Pulmonary artery endothelial cell (primary cell): ENCODE measurements at places on chromosomes 3 and 15. TPM values are rescaled to one million over a fixed set of nuclear protein-coding genes. Genes with fewer than 3 reads are reported as not detected.

The SHQ1 gene
- total RNA-seq = 19.3 and 25.1 TPM in 2 replicates

The SOX14 gene
- total RNA-seq = not detected in 2 replicates

The KBTBD13 gene
- not detected in 2 replicates for total RNA-seq

The NR2E3 gene
- 0.11 TPM in 1 of 2 replicates, not detected in the other for total RNA-seq

The DNAH12 gene
- total RNA-seq = 0.04 and 0.07 TPM in 2 replicates

The EFCAB12 gene
- under 0.01 TPM in 1 of 2 replicates, not detected in the other for total RNA-seq

The CPNE9 gene
- not detected in 2 replicates for total RNA-seq

The PPM1L gene
- total RNA-seq = 1.8 TPM in 2 replicates

The FOXL2NB gene
- total RNA-seq = 0.04 TPM in 1 of 2 replicates, not detected in the other

The TM4SF4 gene
- not detected in 2 replicates for total RNA-seq

The MCF2L2 gene
- 0.53 and 1.2 TPM in 2 replicates for total RNA-seq

The GP5 gene
- 0.07 TPM in 2 replicates for total RNA-seq

The SPPL2A gene
- total RNA-seq = 71.3 and 115 TPM in 2 replicates

The FBLN2 gene
- total RNA-seq = 0.67 and 2.2 TPM in 2 replicates

DNA sequence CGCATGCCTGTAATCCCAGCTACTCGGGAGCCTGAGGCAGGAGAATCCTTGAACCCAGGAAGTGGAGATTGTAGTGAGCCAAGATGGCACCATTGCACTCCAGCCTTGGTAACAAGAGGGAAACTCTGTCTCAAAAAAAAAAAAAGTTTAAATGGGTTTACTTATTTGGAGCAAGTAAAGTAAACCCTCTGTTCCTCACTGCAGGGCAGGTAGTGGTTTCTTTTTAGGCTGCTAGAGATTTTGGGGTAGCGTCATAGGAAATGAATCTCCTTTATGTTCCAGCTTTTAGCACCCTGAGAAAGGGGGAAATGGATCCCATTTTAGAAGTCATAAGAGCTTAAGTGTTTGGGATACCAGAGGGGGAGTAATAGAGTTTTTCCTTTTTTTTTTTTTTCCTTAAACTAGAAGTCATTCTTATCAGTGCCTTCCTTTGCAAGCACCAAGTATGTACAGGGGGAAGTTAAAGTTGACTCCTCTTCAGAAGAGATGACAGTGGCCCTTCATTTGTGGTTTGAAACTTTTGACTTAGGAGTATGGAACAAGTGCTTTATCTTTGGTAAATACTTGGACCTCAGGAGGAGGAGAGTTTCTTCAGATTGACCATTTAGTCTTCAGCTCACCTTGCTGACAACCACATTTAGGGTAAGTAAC lies 8.0 kb downstream of the PXK start:
- DNase-seq = no peak

- no peak for DNase-seq
Measured at GRCh38 chr15:45116006-45116481, 1.9 kb downstream of the DUOXA2 start.

GRCh38 chr3:112303764-112304325 lies 9.8 kb upstream of the SLC9C1 start:
- no peak for DNase-seq

- DNase-seq = peak; percentile 91
Measured at GRCh38 chr15:98800437-98801233, 152.3 kb downstream of the IGF1R start.

- DNase-seq = no peak
Measured at GRCh38 chr3:73694983-73695757, 70.4 kb upstream of the PDZRN3 start.

- DNase-seq = no peak
Measured at GRCh38 chr3:99330924-99331532, 307.4 kb upstream of the COL8A1 start.

GRCh38 chr15:36645106-36645505 lies 65.7 kb downstream of the CDIN1 start:
- DNase-seq = no peak

DNA sequence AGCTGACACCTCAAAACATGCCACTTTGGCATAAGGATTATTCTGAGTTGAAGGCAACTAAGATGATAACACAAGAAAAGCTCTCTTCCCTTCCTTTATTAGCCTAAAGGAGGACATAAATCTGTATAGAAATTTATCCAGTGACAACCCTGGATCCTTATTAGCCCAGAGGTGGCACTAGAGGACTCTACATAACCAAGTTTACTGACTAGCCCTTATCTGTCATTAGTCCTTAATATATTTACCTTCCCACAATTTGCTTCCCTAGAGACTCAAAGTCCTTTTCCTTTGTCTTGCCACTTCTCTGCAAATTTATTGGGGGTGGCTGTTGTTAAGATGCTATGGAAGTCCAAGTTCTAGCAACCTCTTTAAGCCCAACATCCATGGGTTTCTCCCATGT lies 26.7 kb downstream of the CEP70 start:
- DNase-seq = no peak

GRCh38 chr15:43991206-43991605 lies 164.4 kb downstream of the WDR76 start:
- DNase-seq = no peak

DNA sequence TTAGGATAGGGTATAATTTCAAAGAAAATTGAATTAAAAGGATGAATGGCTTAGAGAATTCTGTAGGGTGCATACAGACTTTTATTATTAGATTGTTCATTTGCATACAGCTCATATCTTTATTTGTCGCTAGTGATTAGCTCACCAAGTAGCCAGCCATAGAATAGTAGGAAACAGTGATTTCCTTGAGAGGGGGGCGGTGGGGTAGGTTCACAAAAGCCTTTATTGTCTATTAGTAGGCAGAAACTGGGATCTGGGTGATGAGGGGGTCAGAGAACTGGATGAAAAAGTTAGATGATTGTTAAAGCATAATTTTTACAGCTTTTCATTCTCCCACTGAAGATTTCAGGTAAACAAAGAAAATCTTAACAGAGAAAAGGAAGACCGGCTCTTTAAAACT lies 77.6 kb upstream of the RAP2B start:
- peak; percentile 4 for DNase-seq

GRCh38 chr3:85255949-85256348 lies 297.2 kb downstream of the CADM2 start:
- no peak for DNase-seq

- DNase-seq = no peak
Measured at GRCh38 chr3:119418641-119419040, 44.8 kb downstream of the TMEM39A start.

- no peak for DNase-seq
Measured at GRCh38 chr15:35167675-35168074, 82.6 kb upstream of the NANOGP8 start.

DNA sequence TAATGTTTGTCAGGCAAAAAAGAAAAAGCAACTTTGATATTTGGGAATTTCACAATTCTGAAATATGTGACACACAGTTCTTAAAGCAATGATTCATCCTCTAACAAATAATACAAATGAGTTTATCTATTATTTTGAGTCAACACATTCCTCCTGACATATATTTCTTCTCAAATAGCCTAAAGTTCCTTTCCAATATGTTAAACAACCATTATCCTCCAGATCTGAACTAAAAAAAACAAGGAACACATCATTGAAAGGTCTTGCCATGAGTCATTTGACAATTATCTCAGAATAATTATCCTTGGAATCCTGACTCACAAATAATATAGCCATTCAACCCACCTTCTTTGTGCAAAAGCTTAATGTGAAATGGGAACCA lies 208.7 kb upstream of the CDIN1 start:
- DNase-seq = peak; percentile 5

GRCh38 chr15:76991048-76991447 lies 3.9 kb upstream of the PSTPIP1 start:
- no peak for DNase-seq

DNA sequence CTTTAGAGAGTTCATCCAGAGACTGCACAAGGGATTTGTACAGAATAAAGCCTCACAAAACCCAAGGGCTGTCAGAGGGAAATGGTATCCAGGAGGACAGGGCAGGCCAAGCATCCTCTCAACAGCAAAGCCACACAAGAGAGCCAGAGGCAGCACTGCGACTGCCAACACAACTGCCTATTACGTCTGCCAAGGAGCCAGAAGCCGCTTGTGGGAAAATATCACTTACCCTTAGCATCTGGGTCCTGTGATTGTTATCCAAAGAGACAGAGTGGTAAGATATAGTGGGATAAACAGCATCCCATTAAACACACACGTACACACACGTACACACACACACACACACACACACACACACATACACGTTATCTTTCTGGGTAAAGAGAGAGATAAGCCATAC lies 618.3 kb upstream of the AGTR1 start:
- no peak for DNase-seq

DNA sequence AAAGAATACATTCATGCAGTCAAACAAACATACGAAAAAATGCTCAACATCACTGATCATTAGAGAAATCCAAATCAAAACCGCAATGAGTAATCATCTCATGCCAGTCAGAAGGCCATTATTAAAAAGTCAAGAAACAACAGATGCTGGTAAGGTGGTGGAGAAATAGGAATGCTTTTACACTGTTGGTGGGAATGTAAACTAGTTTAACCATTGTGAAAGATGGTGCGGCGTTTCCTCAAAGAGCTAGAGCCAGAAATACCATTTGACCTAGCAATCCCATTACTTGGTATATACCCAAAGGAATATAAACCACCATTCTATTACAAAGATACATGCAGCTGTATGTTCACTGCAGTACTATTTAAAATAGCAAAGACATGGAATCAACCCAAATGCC lies 330.4 kb downstream of the EDEM1 start:
- DNase-seq = no peak

DNA sequence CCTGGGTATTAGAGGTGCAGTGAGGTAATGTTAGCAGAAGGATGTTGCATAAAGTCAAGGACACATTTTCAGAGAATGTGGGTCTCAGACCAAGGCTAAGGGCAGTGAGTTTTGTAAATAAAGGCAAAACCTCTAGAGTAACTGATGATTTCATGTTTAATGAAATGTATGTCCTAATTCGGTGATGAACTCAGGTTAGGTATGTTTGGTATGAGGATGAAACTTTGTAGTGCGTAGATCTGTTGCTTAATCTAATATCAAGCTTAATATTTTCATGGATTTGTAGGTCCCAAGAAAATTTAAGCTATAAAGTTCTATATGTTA lies 3.6 kb downstream of the USP50 start:
- DNase-seq = no peak

DNA sequence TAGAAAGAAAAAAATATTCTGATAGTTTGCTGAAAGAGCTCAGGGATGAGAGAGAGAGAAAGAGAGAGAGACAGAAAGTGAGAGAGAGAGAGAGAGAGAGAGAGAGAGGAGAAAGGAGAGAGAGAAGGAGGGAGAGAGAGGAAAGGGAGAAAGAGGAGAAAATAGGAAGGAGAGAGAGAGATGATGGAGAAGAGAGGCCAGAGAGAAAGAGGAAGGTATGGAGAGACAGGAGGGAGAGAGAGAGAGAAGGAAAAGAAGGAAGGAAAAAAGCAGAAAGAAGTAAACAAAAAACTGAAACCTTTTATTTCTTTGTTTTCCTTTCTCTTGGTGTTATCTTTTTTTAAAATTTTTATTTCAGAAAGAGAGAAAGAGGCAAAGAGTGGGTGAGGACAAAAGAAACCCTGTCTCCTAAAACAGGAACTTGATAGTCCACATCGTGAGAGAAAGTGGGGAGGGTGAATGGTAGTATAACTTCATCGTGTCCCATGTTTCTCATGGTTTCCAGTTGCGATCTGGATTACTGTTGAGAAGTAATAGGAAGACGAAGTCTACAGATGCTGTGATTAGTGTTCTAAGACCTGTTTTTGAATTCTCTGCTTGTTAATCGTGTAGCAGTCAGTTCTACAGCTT lies 279.7 kb downstream of the LPP start:
- no peak for DNase-seq

- no peak for DNase-seq
Measured at GRCh38 chr15:91927585-91927984, 74.1 kb downstream of the SLCO3A1 start.

DNA sequence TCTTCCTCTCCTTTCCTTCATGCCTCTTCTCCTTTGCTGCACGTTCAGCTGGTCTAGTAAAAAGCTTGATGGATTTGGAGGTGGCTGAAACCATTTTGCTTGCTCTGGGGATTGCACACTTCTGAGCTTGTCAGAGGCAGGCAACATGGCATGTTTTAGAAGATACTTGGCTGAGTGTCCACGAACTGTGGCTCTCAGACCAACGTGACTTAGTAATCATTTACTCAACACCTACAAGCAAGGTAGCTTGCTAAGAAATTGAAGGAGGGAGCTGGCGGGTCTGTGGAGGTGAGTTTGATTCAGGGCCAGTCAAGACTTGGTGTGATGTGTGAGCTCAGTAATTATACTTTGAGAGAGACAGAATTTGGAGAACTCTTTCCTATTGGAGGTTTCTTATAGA lies 196.0 kb downstream of the LPP start:
- DNase-seq = no peak

GRCh38 chr15:26623071-26623470 lies 149.8 kb downstream of the GABRB3 start:
- no peak for DNase-seq

GRCh38 chr15:99445272-99445850 lies 120.4 kb upstream of the MEF2A start:
- no peak for DNase-seq

DNA sequence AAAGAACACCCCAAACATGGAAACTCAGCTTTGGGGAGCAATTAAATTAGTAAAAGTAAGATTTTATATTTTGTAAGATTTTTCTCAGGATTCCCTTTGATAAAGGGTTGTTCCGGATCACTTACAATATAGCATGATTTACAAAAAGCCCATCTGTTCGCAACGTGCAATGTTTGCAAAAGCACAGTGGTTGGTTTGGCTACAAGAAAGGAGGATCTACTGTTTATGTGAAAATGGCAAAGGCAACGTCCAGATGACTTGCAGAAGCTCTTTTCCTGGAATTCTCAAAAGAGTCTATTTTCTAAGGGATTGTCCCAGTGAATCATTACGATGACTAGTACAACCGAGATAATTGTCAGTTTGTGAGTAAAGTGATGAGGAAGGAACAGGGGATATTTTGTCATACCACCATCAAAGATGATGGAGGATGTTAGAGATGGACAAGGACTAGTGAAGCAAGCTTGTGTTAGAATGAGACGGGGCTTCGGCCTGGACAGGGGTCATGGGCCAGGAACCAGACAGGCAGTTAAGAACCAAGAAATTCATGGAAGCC lies 71.6 kb downstream of the CRYGS start:
- DNase-seq = no peak

- DNase-seq = peak; percentile 11
Measured at GRCh38 chr3:194095464-194095863, 40.5 kb upstream of the HES1 start.
